ENCODE measurements at places on chromosomes 1 and 21.

DNA sequence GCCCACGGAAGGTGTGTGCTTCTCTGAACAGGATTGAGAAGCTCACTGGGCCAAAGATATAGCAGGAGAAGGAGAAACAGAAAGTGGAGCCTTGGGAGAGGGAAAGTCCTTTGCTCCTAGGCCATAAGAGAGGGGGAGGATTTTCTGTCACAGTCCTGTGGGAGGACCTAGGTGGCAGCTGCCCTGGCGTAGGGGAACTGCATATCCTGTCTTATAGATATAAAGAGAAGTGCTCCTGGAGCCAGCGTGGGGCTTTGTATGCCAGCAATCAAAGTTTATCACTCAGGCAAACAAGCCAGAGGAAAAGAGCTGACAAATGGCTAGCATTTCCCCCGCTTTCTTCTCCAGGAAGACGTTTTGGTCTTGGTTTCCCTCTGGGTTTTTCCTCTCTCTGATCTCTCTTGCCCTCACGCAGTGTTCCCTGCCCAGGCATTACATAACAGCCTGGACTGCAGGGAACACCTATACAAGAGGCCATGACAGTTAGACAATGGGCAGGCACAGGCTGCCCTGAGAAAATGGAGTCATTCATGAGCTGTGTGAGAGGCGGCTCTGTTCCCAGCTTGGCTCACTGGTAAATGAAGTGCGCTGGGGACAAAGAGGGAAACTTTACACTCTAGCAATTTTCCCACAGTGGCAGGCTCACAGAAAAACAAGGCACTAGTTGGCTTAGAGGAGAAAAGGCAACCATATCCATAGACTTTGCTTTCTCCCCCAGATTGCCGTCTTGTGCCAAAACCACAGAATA is 52.5 kb upstream of the ZNF648 start:
- DNase-seq = no peak

GRCh38 chr21:44778094-44778493 is 23.5 kb downstream of the UBE2G2 start:
- no peak for DNase-seq

DNA sequence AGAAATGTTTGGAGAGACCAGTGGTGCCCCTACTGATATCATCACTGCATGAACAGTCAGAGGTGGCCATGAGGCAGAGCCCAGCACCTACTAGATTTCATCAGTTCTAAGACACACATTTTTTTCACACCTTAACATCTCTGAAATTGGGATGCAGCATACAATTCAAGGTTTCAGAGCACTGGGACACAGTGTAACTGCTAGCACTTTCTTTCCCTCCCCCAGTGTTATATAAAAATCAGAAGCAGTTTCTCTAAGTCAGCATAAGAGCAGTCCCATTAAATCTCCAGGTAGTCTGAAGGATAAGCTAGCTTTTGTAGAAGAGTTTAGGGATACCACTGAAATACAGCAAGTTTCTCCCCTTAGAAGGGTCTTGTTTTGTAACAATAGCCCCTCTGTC is 10.0 kb upstream of the ANGPTL7 start:
- no peak for DNase-seq

DNA sequence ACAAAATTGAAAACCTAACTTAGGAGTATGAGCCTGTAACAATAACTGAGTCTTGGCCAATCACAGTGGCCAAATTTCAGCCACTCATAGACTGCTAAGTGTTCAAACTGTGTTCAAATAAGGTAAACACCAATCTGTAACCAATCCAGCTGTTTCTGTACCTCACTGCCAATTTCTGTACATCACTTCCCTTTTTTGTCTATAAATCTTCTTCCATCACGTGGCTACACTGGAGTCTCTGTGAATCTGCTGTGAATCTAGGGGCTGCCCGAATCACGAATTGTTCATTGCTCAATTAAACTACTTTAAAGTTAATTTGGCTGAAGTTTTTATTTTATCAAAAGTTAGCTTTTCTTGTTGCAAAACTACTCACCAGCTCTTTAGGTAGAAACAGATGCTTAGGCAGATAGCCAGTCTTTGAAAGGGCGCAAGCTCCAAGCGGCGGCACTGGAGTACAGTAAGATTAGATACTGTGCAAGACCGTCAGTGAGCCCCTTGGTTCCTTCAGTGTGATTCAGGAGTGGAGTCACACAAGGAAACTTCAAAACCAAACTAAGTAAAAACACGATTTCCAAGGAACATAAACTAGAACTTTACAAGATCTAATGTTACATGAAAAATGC is 43.2 kb upstream of the ADGRL2 start:
- DNase-seq = no peak

GRCh38 chr21:36700295-36700970 is 1.5 kb downstream of the SIM2 start:
- no peak for DNase-seq

DNA sequence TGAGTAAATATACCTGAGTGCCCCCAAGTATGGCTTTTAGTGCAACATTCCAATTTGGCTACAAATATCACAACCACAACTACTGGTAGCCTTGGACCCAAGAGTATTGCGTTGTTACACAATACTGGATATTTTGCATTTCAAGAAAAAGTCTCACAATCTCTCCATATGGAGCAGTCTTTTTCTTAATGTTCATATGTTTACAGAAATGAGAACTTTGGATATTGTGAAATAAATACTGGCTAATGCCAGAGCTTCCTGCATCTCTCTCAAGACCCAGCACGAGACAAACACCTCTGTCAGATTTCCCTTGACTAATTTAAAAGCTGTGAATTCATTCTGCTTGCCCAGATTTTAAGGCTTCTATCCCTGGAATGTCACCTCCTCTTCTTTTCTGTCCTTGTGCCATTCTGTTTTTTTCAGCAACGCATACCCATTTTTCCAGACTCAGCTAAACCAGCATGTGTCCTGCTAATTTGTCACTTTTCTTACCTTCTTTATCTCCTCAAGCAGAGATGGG is 136.2 kb upstream of the BACE2 start:
- DNase-seq = no peak

DNA sequence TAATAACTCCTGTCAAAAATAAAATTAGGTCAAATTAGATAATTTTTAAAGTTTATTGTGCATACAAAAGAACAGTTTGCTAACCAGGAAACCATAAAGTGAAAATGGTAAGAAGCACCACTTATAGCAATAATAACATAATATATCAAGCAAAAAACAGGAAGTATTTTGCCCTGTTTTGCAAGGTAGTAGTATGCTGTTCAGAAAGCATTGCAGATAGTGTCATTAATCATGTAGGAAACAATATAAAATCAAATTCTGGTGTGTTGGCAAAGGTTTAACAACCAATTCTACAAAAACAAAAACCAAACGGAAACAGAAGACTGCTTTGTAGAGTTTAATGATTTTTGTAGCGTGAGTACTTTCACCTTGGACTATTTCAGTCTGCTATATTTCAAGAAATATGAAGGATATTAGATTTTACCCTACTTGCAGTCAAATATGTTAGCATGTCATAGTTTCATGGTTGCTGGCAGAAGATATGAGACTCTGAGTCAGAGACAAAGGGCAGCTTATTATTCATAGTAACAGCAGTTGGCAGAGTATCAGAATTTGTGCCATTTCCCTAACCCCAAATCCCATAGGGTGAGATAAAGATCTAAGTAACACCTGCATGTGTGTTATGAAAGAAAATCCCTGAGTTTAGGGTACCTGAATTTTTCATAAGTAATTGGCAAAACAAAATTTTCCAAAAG is 729.0 kb upstream of the BRINP3 start:
- no peak for DNase-seq

DNA sequence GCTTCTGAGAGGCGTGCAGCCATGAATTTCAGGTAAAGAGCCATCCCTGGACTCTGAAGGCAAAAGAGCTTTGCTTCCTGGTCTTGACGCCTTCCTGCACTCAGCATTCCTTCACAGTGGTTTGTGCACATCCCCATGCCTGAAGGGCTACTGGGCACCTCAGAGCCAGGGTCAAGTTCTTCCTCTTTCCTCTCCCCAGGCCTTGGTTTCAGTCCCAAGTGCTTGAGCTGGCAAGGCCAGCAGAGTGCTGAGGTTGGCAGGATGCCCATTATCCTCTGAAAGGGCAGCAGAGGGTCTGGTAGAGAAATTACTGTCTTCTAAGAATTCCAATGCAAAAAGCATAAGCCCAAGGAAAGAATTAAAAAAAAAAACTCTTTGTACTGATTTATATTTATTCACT is 1064.9 kb downstream of the TTLL7 start:
- DNase-seq = no peak

- no peak for DNase-seq
Observed at GRCh38 chr1:160446945-160447600, 46.7 kb downstream of the VANGL2 start.

DNA sequence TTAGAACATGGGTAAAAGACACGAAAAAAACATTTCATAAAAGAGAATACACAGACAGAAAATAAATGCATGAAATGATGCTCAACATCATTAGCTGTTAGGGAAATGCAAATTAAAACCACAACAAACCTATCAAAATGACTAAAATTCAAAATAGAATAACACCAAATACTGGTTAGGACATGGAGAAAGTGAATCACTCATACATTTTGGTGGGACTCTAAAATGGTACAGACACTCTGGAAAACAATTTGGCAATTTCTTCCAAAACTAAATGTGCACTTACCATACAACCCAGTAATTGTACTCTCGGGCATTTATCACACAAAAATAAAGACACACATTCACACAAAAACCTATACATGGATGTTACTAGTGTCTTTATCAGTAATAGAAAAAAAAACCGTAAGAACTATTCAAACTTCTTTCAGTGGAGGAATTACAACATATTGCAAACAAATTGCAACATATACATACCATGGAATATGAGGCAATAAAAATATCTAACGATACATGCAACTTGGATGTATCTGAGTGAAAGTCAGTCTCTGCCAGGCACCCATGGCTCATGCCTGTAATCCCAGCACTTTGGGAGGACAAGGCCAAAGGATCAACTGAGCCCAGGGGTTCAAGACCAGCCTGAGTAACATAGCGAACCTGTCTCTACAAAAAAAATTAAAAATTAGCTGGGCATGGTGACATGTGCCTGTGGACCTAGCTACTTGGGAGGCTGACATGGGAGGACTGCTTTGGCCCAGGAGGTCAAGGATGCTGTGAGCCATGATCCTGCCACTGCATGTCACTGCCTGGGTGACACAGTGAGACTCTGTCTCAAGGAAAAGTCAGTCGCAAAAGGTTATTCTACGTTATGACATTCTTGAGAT is 19.6 kb downstream of the HSF2BP start:
- no peak for DNase-seq

GRCh38 chr21:46206163-46207005 is 22.1 kb upstream of the SPATC1L start:
- DNase-seq = no peak

- DNase-seq = no peak
Observed at GRCh38 chr1:219381396-219381795, 207.7 kb downstream of the LYPLAL1 start.

DNA sequence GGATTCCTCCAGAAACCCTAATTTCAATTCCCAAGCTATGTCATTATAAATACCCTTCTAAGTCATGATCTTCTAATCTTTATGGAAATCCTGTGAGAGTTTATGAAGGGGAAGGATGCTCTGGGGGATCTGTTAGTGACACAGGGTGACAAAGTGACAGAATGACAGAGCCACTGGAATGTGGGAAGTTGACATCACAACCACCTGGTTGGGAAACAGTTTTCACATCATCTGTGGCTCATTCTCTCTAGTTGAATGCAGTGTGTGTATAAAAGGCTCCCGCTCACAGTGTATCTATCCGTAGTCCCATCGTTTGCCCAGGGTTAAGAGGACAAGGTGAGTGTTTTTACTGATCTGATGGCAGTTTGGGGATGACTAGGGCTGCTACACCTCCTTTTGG is at the start of gene LCE7A:
LCE7A (plus strand) TSS at position 301 of the 400 bp plus-strand sequence. CDS start 702 bp downstream, outside the sequence.
- no peak for DNase-seq

DNA sequence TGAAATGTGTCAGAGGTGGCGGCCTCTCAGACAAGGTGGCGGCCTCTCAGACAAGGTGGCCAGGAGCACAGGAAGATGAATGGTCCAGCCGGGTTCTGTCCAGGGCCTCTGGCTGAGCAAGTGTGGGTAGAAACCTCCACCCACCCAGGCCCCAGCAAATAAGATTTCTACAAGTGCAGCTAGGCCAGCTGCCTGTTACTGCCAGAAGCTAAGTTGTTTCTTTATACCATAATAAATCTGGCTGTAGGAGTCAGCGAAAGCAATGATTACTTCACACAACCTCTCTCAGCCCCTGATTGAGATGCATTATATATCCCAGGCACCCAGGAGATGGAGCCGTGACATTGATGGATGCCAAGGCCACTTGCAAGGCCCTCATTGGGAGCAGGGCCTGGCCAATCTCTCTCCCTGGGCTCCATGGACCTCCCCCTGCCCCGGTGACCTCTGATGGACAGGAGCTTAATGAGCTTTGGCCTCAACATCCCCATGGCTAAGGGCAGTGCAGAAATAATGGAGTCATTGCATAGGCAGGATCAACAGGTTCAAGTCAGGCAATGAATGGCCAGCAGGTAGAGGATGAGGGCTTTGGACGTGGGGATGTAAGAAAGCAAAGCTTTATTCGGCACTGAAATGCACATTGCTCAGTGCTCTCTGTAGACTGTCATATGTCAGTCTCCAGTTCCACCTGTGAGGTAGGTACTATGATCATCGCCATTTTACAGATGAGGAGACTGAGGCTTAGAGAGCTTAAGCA is 92.9 kb downstream of the PTPRU start:
- no peak for DNase-seq

DNA sequence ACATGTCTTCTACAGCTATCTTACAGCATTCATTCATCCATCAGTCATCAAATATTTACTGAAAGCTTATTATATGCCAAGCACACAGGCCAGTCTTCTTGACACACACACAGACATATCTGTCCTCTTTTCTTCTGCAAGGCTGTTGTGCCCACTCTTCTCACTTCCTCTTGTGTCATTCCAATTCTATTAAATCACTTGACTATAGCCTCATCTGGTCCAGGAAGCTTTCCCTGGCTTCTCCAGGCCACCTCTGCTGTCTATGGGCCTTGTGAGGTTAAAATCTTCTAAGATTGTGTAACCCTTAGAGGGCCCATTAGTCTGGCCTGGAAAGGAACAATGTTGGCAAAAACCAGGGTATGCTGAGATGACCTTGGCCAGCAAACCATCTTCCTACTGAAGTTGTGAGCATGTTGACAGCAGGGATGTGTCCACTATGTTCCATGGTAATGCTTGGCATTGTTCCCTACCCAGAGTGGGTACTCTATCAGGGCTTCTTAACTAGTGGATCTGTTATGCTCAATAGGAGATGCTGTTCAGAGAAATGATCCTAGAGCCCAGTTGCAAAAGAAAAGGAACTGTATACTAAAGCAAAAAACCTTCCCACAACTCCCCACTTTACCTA is 5.3 kb downstream of the TRAF3IP3 start:
- no peak for DNase-seq

DNA sequence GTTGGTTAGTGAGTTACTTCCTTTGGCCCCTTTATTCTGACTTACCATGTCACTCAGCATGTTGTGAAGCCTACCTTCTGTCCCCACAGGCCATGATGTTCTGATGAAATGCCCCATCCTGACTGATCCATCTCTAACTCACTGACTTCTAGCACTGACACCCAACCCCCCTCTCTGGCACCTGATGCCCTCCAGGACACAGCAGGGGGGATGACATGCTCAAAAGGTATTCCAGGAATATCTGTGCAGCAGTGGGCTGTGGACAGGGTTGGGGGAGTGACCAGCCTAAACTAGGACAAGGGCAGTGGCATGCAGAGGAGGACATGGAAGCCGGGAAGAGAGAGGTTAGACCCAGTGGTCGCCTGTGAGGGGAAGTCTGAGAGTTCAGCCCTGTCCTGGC is 25.5 kb downstream of the SYT2 start:
- no peak for DNase-seq

GRCh38 chr1:72326494-72326893 is 44.2 kb upstream of the NEGR1 start:
- DNase-seq = no peak

- DNase-seq = no peak
Observed at GRCh38 chr1:71364236-71364635, 283.4 kb upstream of the ZRANB2 start.

- DNase-seq = no peak
Observed at GRCh38 chr1:162349635-162350330, 26.9 kb downstream of the SPATA46 start.

Data from stimulated activated CD4-positive, alpha-beta T cell treated with anti-CD3 and anti-CD28 coated beads, Interleukin-1b, Interleukin-23, amount 100 ng/mL, for 4 hours (primary cell).